ENCODE measurements at places on chromosomes 16 and 17.

GRCh38 chr17:37107406-37108083 lies 158.8 kb downstream of the AATF start:
- no peak for DNase-seq

DNA sequence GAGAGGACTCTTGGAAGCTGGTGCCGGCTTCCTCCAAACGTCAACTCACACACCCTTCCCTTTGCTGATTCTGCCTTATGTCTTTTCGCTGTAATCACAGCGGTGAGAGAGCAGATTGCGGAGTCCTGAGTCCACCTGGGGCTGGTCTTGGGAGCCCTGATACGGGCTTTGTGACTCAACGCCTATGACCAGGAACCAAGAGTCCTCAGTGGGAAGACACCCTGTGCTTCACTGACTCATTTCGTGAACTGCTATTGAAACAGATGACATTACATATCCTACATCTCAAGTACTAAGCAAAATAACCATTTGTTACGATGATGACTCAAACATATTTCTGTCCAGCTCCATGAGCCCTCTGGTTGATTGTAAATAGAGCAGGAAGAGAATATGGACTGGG lies 90.7 kb upstream of the CREBBP start:
- no peak for DNase-seq

- DNase-seq, result no peak
These were observed 1.1 kb downstream of the SLC39A11 start for GRCh38 chr17:73091410-73091769.

- peak; percentile 45 for DNase-seq
These were observed 51.6 kb downstream of the NT5M start for GRCh38 chr17:17354560-17355349.

DNA sequence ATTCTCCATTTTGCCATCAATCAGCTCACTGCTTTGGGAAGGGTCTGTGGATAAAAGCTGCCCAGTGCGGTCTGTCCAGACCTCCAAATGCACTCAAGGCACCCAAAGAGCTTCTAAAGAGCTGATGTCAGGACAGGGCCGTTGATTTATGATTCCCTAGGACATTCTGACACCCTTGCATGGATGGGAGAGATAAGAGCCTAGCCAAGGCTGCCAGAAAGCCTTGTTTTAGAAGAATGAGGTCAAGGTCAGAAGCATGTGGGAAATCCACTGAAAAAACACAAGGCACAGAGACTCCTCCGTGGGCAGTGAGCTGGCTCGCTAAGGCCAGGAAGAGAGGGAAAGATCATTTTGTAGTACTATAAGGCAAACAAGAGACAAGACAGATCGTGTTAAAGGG lies 214.0 kb downstream of the CDH11 start:
- DNase-seq, result no peak

DNA sequence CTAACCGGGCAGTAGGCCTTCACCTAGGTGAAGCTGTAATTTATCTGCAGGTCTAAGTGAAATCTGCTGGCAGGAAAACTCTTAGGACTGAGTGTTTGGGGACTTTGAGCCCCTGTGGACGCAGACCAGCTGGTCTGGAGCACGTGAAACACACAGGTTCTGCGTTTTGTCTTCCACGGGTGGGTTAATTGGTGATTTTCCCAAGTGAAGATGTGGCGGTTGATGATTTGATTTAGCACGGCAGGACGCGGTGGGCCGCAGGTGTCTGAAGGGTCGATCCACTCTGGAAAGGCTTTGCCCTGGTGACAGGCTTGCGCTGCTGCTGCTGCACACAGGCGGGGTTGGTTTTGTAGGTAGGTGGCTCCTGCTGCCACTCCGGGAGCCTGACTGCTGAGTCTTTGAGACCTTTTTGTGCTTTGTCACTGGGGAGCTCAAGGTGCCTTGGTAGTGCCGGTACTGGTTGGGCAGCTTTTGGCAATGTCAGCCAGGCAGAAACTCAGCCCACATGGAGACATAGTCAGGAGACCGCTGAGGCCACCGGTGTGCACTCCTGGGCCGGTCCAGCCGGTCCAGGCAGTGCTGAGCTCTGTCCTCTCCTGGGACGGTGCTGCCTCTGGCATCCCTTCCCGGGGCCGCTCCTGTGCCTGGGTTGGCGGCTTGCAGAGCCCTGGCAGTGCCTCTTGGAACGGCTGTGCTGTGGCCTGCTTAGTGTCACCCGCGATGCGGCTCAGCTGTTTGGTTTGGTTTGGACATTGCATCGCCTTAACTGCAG lies 2.3 kb downstream of the BAIAP2 start:
- DNase-seq, result no peak

GRCh38 chr17:74414510-74414909 lies 17.4 kb upstream of the GPRC5C start:
- DNase-seq, result no peak

- DNase-seq, result no peak
These were observed 71.2 kb upstream of the LGALS9 start for GRCh38 chr17:27559506-27560481.

DNA sequence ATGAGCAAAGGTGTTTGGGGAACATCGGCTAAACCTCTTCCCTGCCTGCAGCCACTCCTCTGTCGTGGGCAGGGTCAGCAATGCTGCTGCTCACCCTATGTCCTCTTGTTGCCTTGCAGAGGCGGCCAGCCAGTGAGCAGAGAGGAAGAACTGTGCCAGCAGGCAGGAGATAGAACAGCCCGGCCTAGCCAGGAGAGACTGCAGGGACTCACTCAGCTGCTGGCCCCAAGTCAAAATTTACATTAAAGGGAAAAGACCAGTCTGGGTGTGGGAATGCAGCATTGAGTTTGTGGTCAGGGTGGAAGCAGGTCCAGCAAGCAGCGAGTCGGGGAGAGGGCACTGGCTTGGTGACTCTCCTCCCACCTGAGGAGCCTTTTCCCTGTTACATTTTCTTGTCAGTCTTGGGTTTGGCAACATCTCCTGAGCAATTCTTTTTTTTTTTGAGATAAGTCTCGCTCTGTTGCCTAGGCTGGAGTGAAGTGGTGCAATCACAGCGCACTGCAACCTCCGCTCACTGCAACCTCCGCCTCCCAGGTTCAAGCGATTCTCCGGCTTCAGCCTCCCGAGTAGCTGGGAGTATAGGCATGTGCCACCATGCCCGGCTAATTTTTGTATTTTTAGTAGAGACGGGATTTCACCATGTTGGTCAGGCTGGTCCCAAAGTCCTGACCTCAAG lies 22.7 kb downstream of the LIG3 start:
- DNase-seq, result no peak

- no peak for DNase-seq
These were observed 17.9 kb upstream of the TRPV3 start for GRCh38 chr17:3575511-3575910.

GRCh38 chr17:61583242-61583641 lies 7.8 kb downstream of the NACA2 start:
- no peak for DNase-seq

DNA sequence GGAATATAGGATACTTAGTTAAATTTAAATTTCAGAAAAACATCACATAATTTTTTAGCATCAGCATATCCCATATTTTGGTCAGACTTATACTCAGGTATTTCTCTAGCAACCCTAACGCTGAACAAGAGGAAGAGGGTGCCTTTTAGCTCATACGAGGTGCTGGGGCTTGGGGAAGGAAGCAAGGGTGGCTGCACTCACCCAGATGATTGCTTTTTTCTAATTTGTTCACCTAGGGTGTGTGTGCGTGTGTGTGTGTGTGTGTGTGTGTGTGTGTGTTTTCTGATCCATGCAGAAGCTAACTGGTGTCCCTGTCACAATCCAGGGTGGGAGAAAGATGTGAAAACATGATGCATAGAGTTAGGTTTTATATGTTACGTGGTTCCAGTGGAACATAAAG lies 81.2 kb downstream of the WNT3 start:
- no peak for DNase-seq

DNA sequence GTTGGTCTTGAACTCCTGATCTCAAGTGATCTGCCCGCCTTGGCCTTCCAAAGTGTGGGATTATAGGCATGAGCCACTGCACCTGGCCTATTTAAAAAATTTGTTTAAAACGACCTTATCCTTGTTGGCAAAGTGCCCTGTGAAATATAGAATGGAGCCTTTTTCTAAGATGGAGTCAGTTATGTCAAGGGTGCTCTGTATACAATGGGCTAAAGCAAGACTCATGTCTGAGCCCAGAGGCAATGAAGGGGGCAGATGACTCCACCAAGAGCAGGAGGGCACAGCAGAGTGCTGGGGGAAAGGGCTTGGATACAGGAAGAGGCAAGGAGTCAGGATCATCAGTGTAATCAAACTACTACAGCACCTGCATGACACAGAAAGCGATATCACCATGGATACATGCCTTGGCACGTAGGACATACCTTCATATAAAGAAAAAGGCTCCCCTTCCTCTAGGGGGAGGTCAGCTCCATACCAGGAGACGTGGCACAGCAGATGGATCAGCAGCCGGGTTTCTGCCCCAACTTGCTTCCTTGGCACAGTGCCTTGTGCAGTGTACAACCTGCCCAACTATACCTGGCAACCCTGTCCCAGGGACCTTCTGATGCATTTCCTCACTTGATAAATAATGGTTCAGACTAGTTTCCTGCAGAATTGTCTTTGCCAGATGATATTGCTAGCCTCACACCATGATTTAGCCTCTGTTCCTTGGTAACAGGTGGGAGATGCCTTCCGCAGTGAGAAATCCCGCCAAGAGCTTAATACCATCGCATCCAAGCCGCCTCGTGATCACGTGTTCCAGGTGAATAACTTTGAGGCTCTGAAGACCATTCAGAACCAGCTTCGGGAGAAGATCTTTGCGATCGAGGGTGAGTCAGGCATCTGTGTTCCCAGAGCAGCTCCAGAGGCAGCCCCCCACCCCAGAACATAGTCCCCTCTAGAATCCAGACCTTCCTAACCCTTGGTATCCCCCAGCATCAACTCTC lies 15.3 kb downstream of the ITGAM start:
- DNase-seq, result no peak

DNA sequence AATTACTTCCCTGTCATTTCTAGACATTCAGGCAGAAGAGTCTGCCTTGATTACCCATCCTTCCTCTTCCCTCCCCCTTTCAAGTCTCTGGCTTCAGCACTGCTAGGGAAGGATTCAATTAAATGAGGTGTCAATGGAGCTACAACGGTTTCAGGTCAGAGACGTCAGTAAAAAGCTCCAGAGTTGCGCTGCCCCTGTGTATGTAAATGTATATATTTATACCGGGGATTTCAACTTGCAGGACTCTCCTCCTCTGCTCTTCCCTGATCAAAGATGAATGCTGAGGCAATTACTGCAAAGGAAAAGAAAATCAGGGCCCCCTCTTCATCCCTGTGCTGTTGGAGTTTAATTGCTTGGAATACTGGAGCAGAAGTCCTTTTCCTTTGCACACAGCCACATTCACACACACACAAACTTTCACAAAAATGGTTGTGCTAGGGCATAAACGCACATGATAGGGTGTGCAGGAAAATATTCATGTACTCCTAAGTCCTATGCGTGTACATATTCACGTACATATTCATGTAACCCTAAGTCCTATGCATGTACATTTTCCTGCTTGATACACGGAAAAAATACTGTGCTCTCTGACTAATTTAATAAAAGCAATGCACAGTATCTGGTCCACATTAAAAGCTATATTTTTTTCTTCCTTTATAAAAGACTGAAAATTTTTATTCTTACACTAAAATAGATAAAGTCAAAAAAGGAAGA lies 129.7 kb upstream of the PMFBP1 start:
- DNase-seq, result no peak

DNA sequence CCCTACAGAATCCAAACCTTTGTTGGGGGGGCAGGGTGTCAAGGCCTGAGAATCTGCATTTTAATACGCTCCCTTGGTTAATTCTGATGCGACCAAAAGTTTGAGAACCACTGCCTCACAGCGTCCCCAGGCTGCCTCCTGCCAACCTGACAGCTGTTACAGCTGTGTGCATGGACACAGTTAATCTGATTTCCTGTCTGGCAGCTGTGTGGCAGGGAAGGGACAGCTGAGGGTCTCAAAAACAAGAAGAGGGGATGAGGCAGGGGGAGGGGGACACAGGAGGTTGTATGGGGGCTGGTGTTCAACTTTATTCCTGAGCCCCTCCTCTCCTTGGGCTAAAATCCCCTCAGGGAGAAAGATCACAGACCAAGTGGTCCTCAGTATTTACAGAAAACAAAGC lies 17.5 kb downstream of the HDAC5 start:
- no peak for DNase-seq

- DNase-seq, result no peak
These were observed 3.5 kb downstream of the LIMD2 start for GRCh38 chr17:63696381-63696961.

GRCh38 chr17:40265337-40265736 lies 22.3 kb upstream of the CDC6 start:
- DNase-seq, result no peak

DNA sequence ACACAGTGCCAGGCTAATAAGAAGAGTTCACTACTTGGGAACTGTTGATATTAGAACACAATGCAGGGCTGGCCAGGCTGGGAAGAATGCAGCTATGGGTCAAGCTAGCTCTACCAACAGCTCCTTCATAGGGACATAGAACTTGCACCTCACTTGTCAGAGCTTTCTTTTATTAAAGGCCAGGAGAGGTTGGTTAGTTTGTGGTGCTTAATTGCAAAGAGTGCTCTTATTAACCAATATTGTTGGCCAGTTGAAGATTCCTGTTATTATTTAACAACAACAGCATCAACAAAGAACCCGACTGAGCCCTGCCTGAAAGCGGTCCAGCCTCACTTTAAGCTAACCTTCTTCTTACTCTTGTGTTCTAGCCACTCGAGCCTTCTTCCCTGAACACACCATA lies 43.4 kb upstream of the ANKFN1 start:
- no peak for DNase-seq

GRCh38 chr16:88665148-88665547 lies 2.3 kb upstream of the MVD start:
- DNase-seq, result no peak

- no peak for DNase-seq
These were observed 18.9 kb downstream of the LGALS9 start for GRCh38 chr17:27649929-27650328.

GRCh38 chr16:85195900-85196772 lies 83.9 kb upstream of the CIBAR2 start:
- no peak for DNase-seq

DNA sequence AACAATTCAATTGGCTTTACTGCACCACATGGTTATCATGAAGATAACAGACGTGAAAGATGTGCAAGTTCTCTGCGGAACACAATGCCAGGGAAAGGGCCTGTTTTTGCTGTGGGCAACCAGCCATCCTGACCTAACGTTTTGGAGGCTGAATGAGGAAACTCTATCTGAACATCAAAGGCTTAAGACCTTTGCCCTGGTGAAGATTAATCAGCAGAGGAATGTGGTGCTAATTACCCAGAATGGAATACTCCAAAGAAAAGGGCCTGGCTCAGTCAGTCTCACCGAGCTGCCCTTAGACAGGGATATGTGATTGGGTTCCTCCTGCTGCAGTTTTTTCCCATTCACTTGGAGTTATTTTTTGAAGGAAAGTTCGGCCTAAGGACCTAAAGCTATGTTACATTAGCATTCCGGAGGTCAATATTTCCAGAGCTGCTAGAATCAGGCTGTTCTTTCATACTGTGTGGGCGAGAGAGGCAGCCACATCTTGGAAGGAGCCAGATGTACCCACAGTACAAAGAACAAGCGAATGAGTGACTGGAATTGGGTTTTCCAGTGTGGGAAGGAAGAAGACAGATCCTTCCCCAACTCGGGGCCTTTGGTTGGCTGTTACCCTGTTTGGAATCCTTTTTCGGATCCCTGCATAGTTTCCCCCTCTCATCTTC lies 15.5 kb downstream of the ASIC2 start:
- DNase-seq, result no peak
